Nephron progenitor cell (in vitro differentiated cells): ENCODE measurements at places on chromosomes 11 and 22.

GRCh38 chr11:129056916-129057315 lies 114.2 kb upstream of the TP53AIP1 start:
- DNase-seq: no peak

- DNase-seq: peak; percentile 1
Measured at GRCh38 chr11:73271936-73272679, at the start of gene P2RY6. Gene P2RY6, plus strand, starts transcription at chr11:73272338. Its CDS starts 24,181 bp downstream, at chr11:73296519.

GRCh38 chr11:59787816-59788215 lies 22.8 kb downstream of the MRPL16 start:
- DNase-seq: no peak

DNA sequence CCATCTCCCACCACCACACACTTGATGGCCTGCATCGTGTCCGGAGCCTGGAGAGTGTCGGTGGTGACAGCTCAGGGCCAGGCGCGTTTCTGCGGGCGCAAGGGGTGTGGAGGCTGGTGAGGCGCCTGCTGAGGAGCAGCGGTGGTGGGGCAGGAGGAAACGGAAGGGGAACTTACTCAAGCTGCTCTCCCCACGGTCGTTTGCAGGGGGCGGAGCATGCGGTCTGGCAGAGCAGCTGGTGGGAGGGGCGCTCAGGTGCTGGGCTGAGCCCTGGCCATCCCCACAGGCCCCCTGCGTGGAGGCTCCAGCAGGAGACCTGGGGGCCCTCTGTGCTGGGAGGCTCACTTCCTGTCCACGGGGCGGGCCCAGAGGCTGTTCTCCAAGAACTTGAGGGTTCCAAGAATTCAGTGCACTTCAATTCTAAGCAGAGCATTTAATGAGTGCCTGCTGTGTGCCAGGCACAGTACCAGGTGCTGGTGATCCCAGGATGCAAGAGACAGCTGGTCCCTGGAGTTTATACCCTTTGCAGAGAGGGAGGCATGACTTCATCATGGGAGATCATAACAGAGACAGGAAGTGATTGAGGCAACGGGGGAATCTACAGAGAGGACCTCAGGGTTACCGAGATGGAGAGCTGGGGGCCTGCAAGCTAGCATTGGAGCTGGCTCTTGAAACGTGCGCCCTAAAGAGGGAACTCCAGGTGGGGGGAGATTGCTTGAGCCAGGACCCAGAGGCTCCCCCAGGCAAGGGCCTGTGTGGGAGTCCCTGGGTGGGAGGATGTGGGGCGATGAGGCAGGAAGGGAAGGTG lies at the start of gene RAC2:
Gene RAC2, minus strand, starts transcription at position 156 of the 808 bp plus-strand sequence. Its CDS starts 121 bp downstream, at position 35.
- peak; percentile 55 for DNase-seq

- no peak for DNase-seq
Measured at GRCh38 chr11:102620818-102621561, 4.1 kb downstream of the MMP20 start.

- no peak for DNase-seq
Measured at GRCh38 chr11:27605422-27605821, 94.8 kb downstream of the BDNF start.

- DNase-seq: no peak
Measured at GRCh38 chr22:37747715-37748100, 50.9 kb downstream of the TRIOBP start.

DNA sequence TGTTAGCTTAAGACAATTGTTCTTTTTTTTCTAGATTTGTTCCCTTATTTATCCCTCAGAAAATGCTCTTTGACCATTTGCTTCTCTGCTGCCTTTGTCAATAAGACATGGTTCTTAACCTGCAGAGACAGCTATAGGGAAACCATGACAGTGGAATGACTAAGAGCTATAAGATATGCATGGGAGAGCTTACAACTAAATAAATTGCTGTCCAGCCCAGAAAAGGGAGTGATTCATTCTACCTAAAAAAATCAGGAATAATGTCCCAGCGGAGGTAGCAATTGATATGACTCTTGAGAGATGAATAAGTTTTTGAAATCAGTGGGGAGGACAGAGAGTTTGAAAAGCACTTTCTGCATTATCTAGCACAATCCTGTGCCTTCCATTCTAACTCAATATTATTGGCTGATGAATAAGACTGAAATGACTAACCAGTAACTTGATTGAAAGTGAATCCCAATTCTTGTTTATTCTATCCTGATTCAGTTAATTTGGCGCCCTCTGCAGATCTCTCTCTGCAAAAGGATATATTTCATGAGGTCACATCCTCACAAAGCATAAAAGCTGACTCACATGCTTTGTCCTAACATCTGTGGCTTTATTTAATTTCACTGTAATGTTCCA lies 680.5 kb upstream of the API5 start:
- DNase-seq: no peak

GRCh38 chr11:130212431-130212961 lies 52.9 kb downstream of the ST14 start:
- no peak for DNase-seq

GRCh38 chr11:10322830-10323792 lies 18.2 kb downstream of the ADM start:
- DNase-seq: no peak

- DNase-seq: no peak
Measured at GRCh38 chr22:27668828-27669797, 132.4 kb downstream of the MN1 start.
